ENCODE measurements at places on chromosomes 6 and 20. TPM values are rescaled to one million over a fixed set of nuclear protein-coding genes. Genes with fewer than 3 reads are reported as not detected.

The SAPCD1 gene
- not detected for total RNA-seq

- peak; percentile 86 for DNase-seq
These were observed 38.5 kb upstream of the CAP2 start for GRCh38 chr6:17354700-17355403.

DNA sequence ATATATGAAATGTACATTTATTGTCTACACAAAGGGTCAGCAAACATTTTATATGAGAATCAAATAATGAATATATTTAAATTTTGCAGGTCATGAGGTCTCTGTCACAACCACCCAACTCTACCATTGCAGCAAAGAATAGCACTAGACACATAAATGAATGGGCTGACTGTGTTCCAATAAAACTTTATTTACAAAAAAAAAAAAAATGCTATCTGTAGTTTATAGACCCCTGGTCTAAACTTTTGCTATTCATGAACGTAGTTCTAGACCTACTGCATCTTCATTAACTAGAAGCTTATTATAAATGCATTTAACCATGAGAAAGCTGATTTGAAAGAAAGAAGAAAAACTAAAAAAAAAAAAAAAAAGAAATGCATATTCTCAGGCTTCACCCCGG is 610.9 kb upstream of the AGPAT4 start:
- DNase-seq, result no peak

- DNase-seq, result no peak
These were observed 175.1 kb downstream of the JARID2 start for GRCh38 chr6:15420959-15421438.

- DNase-seq, result no peak
These were observed 409.9 kb downstream of the LAMA2 start for GRCh38 chr6:129292836-129293235.

- DNase-seq, result peak; percentile 40
These were observed 37.6 kb upstream of the CCN6 start for GRCh38 chr6:112016320-112016719.

DNA sequence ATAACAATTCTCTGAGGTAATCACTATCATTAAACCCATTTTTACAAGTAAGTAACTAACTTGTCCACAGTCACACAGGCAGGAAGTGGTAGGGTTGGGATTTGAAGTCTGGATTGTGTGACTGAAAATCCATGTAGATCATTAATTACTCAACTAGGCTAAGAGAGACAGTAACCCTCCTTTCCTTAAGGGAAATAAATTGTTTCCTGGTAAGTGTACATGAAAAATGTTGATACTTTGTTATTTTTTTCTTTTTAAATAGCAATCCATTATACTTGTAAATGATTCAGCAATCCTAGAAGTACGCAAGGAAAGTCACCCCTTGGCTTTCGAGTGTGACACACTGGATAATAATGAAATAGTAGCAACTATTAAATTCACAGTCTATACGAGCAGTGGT is 11.6 kb downstream of the SPACA1 start:
- DNase-seq, result no peak

DNA sequence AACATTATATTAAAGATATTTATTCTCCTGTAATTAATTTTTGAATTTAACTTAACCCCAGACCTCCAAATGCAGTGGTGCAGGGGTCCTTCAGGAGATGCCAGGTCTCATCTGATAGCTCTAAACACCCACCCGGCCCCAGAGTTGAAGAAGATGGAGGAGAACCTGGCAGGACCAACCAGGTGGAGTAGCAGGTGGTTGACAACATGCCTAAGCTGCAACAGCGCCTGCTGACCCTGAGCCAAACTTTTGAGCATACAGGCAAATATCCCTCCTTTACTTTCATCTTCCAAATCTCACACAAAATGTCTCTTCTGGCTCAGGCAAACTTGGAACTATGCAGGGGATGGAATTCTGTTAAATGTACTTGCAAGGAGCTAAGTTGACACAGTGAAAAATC is 145.3 kb upstream of the TCF21 start:
- no peak for DNase-seq

The PTCRA gene
- not detected for total RNA-seq

DNA sequence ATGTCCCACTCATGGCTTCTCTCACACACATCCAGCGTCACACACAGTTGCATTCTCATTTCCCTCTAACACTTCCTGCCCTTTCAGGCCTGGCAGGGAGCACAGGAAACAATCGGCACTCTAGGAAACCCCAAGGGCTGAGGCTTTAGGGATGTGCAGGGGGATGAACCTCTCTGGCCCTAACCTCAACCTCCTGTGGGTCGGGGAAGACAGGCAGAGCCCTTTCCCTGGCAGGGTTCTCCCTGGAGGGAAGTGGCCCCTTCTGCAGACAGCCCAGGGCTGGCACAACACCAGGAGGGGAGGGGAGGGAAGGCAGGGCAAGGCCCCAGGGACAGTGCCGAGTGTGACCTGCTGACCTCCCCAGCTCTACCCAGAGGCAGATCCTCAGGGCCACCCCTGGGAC is 2.7 kb downstream of the TEAD3 start:
- DNase-seq, result peak; percentile 44

GRCh38 chr20:36272547-36273220 is 33.5 kb upstream of the DLGAP4 start:
- DNase-seq, result no peak

- no peak for DNase-seq
These were observed 38.0 kb downstream of the XRN2 start for GRCh38 chr20:21340991-21341697.

DNA sequence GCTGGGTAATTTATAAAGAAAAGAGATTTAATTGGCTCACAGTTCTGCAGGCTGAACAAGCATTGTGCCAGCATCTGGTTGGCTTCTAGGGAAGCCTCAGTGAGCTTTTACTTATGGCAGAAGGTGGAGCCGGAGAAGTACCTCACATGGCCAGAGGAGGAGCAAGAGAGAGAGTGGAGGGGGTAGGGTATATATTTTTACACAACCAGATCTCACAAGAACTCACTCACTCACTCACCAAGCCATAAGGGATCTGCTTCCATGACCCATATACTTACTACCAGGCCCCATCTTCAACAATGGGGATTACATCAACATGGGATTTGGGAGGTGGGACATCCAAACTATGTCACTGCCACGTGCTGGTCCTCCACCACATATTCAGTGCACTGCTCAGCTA is 152.6 kb upstream of the PRND start:
- DNase-seq, result no peak

The SLC25A27 gene
- 0.28 TPM for total RNA-seq

GRCh38 chr6:111342913-111343312 is 140.1 kb downstream of the REV3L start:
- peak; percentile 54 for DNase-seq

GRCh38 chr6:134249239-134249758 is 68.6 kb downstream of the SGK1 start:
- peak; percentile 25 for DNase-seq

GRCh38 chr6:151057061-151057460 is 182.7 kb upstream of the AKAP12 start:
- DNase-seq, result no peak

Measured in IMR-90 (cell line).